ENCODE measurements at places on chromosomes 13 and 19.

GRCh38 chr13:50758796-50759195 is 84.7 kb downstream of the DLEU7 start:
- no peak for DNase-seq

- no peak for DNase-seq
Measured at GRCh38 chr13:113425941-113426590, 27.2 kb downstream of the ADPRHL1 start.

- no peak for DNase-seq
Measured at GRCh38 chr13:27005556-27005955, 166.1 kb downstream of the USP12 start.

DNA sequence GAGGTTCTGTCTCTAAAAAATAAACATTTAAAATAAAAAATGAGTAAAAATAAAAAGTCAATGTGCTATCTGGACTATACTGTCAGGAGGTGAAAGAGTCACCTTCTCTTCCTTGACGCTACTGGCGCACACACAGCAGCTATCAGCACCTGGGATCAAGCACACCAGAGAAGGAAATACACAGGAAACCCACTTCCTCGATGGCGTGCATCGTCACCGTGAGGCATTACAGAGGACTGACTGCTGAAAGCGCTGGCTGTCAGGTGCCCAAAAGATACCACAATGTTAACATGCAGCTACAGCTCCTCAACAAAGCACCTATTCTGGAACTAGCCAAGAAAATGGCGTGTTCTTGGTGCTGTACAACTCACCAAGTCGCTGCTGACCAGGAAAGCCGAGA is 6.1 kb downstream of the SLC35E1 start:
- no peak for DNase-seq

DNA sequence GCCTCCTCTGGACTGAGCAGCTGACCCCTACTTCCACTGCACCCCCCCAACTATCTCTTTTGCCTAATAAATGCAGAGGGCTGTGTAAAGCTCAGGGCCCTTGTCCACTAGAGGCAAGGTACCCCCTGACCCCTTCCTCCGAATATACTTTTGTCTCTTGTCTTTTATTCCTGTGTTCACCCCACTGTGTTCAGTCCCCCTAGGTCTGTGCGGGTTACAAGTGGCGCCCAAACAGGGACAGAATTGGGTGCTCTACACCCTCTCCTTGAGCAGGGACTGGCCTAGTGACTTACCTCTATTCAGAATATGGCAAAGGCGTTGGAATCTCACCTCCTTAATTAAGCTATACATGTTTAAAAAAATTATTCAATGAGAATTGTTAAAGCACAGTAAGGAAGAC is 15.0 kb downstream of the ZNF350 start:
- DNase-seq = no peak

- no peak for DNase-seq
Measured at GRCh38 chr19:47882890-47883289, 3.2 kb downstream of the SULT2A1 start.

DNA sequence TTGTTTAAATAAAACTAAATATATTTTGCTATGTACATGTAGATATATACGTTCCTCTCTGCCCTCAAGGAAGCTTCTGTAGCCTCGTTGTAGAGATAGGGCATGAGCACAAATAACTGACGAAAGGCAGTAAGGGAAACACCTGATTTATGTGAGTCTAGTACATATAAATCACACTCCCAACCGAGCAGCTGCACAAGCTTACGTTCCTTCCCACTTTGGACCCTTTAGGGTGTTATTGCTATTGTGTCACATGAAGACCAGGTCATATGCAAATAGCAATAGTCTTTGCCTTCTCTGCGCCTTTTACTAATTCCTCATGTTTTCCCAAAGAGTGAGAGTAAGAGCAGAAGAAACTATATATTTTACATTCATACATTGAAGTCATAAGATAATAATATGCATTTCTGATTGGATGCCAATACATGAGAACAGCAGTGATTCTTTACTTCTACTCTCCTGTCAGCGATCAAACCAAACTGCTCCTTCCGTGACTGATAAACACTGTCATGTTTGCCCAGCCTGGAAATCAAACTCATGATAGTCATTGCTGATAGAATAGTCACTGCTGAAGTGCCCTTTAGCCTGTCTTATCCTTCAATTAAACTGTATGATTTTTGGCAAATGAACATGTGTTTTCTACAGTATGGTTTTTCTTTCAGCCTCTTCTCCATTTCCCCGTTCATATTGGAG is 127.2 kb upstream of the MAB21L1 start:
- no peak for DNase-seq

- peak; percentile 98 for DNase-seq
Measured at GRCh38 chr19:38361633-38362075, 12.7 kb upstream of the PSMD8 start.

- DNase-seq = no peak
Measured at GRCh38 chr19:10019246-10019645, 6.0 kb downstream of the RDH8 start.

- DNase-seq = no peak
Measured at GRCh38 chr13:111259058-111259457, 61.4 kb upstream of the TEX29 start.

- no peak for DNase-seq
Measured at GRCh38 chr13:113860051-113860664, 3.7 kb downstream of the GAS6 start.

All from NCI-H345 (cell line).